CD4-positive, alpha-beta memory T cell (primary cell): ENCODE measurements at places on chromosomes 1 and 21. TPM values are rescaled to one million over a fixed set of nuclear protein-coding genes. Genes with fewer than 3 reads are reported as not detected.

DNA sequence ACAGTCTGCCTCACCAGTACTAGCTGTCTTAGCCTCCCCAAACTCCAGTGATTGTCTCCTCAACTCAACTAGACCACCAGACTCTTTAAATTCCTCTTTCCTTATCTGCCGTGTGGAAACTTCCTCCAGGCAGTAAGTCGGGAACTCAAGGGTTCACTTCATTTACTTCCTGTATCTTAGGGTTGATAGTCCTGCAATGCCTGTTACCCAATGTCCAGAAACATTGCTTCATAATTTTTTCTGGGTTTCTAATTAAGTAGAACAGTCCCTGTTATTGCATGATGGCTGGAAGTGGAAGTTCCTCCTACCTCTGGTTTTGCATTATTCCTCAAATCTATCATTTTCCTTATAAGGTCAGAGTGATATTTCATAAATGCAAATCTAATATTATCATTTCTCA is 60.8 kb upstream of the RNF11 start:
- H3K4me3 ChIP-seq = no peak overlapping the region
- H3K27ac ChIP-seq = no peak overlapping the region
- DNase-seq = no peak
- H3K36me3 ChIP-seq = no peaks in the 10 kb centered on the region
- no peaks in the 10 kb centered on the region for H3K27me3 ChIP-seq

- H3K36me3 ChIP-seq = peaks cover 11% of the 10 kb centered on the region
- H3K27ac ChIP-seq = peak overlapping the region; percentile 86
- H3K4me3 ChIP-seq = peak overlapping the region; percentile 87
- DNase-seq = peak; percentile 77
Measured at GRCh38 chr1:155976062-155976912, 2.1 kb downstream of the ARHGEF2 start.

GRCh38 chr1:153346077-153346723 is 2.4 kb downstream of the PGLYRP4 start:
- H3K4me3 ChIP-seq = no peak overlapping the region
- no peak overlapping the region for H3K27ac ChIP-seq

DNA sequence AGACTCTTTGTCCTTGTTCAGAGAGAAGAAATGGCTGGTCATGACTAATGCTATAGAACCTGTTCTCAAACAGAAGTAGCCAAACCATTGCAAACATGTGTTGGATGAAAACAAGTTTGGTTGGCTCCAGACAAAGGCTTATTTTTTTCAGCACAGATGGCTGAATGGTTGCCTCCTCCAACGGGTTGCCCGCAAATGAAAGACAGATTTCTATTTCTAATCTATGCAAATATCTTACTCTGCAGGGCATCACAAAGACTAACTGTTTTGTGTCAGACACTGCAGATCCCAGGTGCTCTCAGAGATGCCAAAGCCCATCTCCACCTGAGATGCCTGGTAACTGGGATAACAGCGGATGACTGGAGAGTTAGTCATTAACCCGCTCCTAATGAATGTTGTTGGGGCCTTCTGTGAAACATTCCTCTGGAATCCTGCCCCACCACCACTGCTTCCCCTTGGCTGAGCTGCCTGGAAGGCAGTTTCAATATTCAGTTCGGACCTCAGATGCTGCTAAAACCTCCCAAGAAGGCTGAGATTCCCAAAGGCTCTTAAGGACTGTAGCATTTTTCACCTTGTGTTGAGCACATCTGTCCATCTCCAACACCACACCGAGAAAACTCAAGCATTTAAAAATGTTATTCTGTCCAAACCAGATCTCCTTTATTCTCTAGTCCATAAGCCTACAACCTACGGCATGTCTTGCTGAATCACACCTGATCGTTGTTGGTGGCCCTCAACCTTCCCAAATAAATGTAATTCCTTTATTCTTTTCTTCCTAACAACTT is 104.4 kb downstream of the PTPN14 start:
- H3K36me3 ChIP-seq = no peaks in the 10 kb centered on the region
- H3K27me3 ChIP-seq = no peaks in the 10 kb centered on the region
- H3K4me3 ChIP-seq = no peak overlapping the region
- DNase-seq = no peak
- no peak overlapping the region for H3K27ac ChIP-seq

- no peaks in the 10 kb centered on the region for H3K36me3 ChIP-seq
- no peak overlapping the region for H3K4me3 ChIP-seq
- no peaks in the 10 kb centered on the region for H3K27me3 ChIP-seq
- H3K4me1 ChIP-seq = no peaks in the 10 kb centered on the region
Measured at GRCh38 chr1:36643371-36644270, 160.9 kb upstream of the CSF3R start.

GRCh38 chr1:21786640-21787039 is 3.7 kb upstream of the USP48 start:
- H3K36me3 ChIP-seq = no peaks in the 10 kb centered on the region
- H3K4me1 ChIP-seq = peaks cover 9% of the 10 kb centered on the region
- no peak overlapping the region for H3K27ac ChIP-seq
- DNase-seq = no peak
- H3K4me3 ChIP-seq = no peak overlapping the region

GRCh38 chr1:58689167-58689566 is 10.7 kb downstream of the MYSM1 start:
- H3K4me1 ChIP-seq = peaks cover 6% of the 10 kb centered on the region
- H3K27me3 ChIP-seq = no peaks in the 10 kb centered on the region
- no peak for DNase-seq
- no peak overlapping the region for H3K27ac ChIP-seq
- no peak overlapping the region for H3K4me3 ChIP-seq

DNA sequence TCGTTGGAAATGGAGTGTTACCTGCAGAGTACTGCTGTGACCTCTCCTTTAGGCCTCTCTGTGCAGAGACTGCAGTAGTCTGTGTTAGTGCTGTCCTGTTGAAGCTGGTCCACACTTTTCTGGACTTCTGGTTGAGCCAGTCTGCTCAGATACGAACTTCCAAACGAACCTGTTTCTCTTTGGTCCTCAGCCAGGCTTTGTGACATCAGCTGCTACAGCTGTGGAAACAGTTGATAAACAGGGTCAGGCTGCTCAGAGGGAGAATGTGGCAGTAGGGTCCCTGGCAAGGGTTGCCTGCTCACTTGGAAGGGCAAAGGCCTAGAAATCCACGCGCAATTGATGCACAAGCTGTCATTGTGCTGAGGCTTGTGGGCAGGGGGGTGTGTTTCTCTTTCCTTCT is 98.8 kb downstream of the NOS1AP start:
- no peaks in the 10 kb centered on the region for H3K4me1 ChIP-seq
- no peak overlapping the region for H3K4me3 ChIP-seq
- no peaks in the 10 kb centered on the region for H3K27me3 ChIP-seq
- no peaks in the 10 kb centered on the region for H3K36me3 ChIP-seq

DNA sequence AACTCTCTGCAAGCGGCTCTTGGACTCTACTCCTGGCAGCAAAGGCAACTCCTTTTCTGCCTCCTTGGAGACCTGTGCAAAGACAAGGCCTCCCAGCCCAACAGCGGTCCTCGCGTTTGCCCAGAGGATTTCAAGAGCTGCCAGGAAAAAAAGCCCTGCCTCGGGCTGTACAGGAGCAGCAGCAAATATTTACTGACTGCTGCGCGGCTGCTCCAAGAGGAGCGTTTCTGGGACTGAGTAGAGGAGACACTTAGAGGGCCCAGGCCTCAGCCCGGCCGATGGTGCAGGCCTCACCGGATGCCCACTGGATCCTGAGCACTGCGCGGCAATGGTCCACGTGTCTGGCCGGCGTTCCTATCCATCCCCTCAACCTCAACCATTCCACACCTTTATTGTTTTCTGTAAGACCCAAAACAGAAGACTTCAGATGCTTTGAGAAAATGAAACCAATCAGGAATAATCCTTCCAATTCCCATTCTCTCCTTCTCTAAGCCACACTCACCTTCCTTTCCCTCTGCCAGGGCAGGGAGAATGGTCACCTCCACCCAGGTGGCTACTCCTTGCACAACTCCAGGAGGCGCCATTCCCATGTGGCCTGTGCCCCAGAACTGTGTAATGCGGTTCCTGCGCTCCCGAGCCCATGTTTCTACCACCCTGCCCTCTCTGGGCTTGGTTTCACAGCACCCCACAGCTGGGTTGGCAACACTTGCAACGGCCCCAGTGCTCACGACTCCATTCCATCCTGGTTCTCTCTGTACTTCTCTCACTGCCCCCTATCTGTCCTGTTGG is 215.8 kb downstream of the TRABD2B start:
- H3K4me1 ChIP-seq = no peaks in the 10 kb centered on the region
- DNase-seq = no peak
- H3K4me3 ChIP-seq = no peak overlapping the region

GRCh38 chr1:34763142-34763781 is 3.7 kb downstream of the GJB4 start:
- H3K4me3 ChIP-seq = no peak overlapping the region
- no peak overlapping the region for H3K27ac ChIP-seq
- DNase-seq = no peak
- H3K4me1 ChIP-seq = no peaks in the 10 kb centered on the region
- H3K27me3 ChIP-seq = no peaks in the 10 kb centered on the region

DNA sequence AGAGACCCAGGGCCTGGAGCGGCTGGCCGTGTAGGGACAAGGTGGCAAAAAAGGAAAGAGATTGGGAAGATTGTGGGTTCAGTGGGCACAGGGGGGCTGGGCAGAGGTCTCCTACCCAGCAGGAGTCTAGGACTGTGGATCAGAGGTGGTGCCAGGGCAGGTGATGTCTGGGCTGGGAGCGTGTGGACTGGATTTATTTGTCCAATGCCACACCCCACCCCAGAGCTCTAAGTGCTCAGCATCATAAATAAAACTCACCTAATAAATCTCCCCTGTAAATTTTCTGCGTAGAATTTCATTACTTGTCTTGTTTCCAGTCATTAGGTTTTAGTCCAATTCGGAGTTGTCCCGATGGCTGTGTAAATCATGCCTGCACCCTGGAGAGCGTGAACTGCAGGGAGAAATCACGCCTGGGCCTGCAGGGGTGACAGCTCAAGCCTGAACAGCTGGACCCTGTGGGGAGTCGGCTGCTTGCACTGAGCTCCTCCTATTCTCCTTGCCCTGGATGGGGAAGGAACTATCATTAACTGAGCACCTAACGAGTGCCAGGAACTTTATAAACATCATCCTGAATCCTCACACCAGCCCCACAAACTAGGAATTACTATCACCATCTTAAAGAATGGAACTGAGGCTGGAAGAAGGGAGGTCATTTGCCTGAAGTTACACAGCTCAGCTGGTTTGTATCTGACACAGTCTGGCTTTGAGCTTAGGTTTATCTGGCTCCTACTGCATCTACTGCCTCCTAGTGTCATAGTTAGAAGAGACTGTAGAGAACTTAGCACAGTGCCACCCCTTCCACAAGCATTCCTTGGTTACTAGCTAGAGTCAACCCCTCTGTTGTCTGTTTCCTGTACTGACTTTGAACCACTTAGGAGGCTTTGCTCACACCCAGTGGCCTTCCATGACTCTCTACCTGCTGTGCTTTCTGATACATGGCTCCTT is 25.0 kb upstream of the POU3F1 start:
- H3K27ac ChIP-seq = no peak overlapping the region
- no peaks in the 10 kb centered on the region for H3K36me3 ChIP-seq
- no peaks in the 10 kb centered on the region for H3K4me1 ChIP-seq
- no peak overlapping the region for H3K4me3 ChIP-seq

DNA sequence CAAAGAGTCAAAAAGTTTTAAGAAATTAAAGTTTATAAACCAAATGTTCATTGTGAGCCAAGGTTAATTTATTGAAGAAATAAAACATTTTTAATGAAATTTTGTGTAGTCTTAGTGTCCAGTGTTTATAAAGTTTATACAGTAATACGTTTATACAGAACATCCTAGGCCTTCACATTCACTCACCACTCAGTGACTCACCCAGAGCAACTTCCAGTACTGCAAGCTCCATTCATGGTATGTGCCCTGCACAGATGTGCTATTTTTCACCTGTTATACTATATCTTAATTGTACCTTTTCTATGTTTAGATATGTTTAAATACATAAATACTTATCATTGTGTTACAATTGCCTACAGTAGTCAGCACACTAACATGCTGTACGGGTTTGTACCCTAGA is 33.6 kb downstream of the TYW3 start:
- no peaks in the 10 kb centered on the region for H3K36me3 ChIP-seq
- H3K4me3 ChIP-seq = no peak overlapping the region
- no peak for DNase-seq
- H3K4me1 ChIP-seq = no peaks in the 10 kb centered on the region

DNA sequence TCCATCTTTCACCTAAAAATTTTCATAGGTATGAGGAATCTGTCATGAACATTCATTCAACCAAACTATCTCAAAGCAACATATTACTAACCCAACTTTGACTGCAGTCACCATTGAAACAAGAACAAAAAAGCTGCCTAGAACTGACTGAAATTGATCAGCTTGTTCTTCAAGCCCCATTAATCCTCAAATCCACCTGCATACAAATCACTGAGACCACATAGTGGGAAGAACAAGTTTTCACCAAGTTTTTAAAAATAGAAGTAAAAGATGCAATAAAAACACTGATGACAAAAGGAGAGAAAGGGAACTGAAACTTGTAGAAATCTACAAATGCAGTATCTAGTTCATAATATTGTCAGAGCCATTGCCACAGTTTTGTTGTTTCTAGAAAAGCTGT is 6.1 kb downstream of the SORT1 start:
- no peak for DNase-seq
- no peak overlapping the region for H3K4me3 ChIP-seq
- no peak overlapping the region for H3K27ac ChIP-seq
- H3K4me1 ChIP-seq = peaks cover under 1% of the 10 kb centered on the region
- H3K27me3 ChIP-seq = peaks cover 29% of the 10 kb centered on the region
- no peaks in the 10 kb centered on the region for H3K36me3 ChIP-seq

GRCh38 chr1:150922519-150922975 is 3.6 kb upstream of the SETDB1 start:
- no peaks in the 10 kb centered on the region for H3K27me3 ChIP-seq
- H3K4me3 ChIP-seq = no peak overlapping the region
- H3K36me3 ChIP-seq = no peaks in the 10 kb centered on the region
- DNase-seq = peak; percentile 68
- no peak overlapping the region for H3K27ac ChIP-seq

DNA sequence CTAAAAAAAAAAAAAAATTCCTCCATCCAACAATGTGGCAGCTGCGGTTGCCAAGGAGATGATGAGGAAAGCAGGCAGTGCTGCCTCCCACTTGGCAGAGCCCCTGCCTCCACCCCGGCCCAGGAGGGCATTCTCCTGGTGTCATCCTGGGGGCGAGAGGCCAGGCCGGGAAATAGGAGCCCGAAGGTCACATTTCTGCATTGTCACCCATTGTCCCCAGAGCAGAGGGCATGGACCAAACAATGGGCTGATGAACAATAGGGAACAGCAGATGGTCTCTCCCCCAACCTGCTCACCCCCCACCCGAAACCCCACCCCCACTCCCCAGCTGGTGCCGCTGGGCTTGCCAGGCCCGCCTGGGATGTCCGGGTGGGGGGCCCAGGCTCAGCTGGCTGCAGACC is 37.3 kb downstream of the CAMK2N1 start:
- H3K36me3 ChIP-seq = no peaks in the 10 kb centered on the region
- H3K4me1 ChIP-seq = no peaks in the 10 kb centered on the region
- no peak for DNase-seq
- no peaks in the 10 kb centered on the region for H3K27me3 ChIP-seq
- no peak overlapping the region for H3K27ac ChIP-seq

OR2AK2 gene
- 0.35 TPM for total RNA-seq

SPRR2G gene
- total RNA-seq = not detected

SAMSN1 gene
- 59.5 TPM for total RNA-seq
